ENCODE measurements at places on chromosomes 7 and 10. TPM values are rescaled to one million over a fixed set of nuclear protein-coding genes. Genes with fewer than 3 reads are reported as not detected.

VAX1 gene
- not detected for total RNA-seq

DNA sequence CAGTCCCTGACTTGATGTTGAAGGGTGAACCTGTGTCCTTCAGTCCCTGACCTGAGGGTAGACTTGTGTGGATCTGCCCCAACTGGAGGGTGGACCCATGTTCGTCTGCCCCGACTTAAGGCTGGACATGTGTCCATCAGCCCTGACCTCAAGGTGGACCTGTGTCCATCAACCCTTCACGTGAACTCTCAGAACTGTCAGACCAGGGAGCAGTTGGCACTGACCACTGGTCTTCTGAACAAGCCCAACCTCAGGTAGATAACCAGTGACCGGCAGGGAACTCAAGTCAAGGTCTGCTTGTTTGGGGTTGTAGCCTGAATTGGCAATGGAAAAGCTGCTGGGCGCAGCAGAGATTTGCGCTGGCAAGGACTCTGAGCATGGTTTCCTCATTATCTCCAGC, 96.5 kb downstream of the ADCY1 start:
- DNase-seq, result no peak

DNA sequence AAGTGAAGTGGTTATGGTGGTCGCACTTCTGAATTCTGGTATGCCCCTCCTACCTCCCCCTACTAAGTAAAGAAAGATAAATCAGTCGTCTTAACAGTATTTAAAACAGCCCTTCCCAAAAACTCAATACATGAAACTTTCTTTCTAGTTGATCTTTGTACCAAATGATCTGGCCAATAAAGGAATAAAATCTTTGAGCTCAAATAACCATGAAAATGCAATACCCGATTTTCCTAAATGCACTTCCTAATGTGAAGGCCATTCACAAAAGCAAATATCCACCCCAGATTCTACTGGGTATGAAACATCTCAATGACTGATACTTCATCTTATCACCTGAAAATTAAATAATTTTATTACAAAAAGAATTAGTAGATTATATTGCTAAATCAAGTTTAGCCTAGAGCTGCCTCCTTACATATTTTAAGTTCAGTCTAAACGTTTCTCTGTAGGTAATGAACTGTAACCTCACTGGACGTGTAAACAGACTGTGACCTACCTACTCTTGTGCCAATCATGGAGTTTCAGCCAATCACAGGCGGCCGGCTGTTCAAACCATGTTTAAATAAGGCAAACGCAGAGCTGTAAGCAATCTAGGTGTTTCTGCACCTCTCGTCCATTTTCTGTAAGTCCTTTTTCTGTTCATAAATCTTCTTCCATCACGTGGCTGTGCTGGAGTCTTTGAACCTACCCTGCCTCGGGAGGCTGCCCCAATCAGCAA, 146.9 kb upstream of the AKR1E2 start:
- DNase-seq, result no peak

TCERG1L gene
- 0.38 TPM for total RNA-seq

ANKMY2 gene
- total RNA-seq, result 25.0 TPM

DNA sequence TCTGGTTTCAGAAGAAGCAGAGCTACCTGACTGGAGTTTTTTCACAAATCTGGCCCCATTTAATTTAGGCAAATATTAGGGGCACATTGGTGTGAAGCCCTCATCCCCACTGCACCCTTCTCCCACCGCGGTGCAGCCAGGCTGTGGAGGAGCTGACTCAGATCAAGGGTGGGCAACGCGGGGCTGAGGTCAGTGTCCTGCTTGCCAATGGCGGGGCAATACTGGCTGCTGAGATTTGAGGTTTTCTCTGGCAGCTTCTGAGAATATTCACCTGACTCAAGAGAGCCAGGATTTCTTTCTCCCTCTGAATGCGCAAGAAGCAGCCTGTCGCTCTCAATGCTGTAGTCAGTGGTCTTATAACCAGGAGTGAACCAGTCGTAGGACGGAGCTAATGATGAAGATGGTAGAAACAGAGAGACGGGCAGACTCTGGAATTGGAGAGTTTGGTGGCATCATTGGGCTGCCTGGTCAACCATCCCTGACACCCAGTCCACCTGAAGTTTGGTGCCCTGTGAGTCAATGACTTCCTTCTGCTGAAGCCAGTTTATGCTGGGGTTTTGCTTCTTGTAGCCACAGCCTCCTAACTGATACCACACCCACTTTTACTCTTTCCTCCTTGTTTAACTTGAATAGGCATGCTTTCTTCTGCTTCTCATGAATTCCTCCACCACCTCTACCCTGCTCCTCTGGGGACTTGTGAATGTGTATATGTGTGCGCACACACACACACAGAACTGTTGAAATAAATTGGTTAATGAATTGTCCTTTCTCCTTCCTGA, 123.7 kb upstream of the CTBP2 start:
- no peak for DNase-seq

DNA sequence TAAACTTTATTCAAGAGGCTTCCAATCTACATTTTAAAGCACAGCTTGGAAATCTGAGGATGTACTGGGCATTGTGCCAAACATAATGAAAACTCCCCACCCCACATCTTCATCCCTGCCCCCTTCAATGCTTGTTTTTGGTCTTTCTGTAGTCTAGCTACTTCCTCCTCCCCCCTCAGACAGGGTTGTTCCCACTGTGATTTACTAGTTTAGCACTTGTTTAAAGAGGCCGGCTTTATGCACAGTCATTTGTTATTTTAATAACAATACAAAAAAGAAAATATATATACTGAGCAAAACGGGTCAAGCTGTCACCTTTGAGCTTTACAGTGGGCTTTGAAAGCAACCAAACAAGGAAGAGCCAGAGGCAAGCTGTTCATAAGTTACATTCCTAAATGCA, 132.6 kb downstream of the CHRM2 start:
- DNase-seq, result no peak

DNA sequence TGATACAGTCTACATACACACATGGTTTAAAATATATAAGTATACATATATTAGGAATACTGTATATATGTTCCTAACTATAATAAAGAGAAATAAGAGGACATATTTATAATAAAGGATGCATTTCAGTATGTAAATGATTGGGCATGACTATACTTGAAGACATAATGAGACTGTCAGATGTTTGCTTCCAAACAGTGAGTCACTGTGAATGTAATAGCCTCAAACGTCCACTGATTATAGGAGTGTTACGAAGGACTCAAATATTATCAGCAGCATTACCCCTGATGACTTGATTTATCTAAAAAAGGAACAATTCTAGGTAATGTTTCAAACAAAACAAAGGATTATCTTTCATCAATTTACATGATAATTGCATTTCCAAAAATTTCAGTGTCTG, 39.9 kb upstream of the NRBF2 start:
- no peak for DNase-seq

DNA sequence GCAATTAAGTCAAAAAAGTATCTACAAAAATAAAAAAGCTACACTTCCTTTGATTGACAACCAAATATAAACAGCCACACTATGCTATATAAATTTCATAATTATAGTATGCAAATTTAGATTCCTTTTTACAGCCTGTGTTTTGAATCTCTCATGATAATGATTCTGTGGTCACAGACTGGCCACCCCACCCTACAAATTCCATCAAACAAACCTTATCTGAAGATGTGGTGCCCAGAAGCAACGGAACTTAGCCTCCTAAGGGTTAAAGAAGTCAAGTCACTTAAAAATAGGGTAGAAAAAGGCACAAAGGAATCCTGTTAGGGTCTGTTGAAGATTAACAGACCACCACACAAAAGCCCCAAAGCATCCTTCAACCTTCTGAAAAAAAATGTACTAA, 351.8 kb downstream of the INHBA start:
- DNase-seq, result no peak

ASB15 gene
- not detected for total RNA-seq

DNA sequence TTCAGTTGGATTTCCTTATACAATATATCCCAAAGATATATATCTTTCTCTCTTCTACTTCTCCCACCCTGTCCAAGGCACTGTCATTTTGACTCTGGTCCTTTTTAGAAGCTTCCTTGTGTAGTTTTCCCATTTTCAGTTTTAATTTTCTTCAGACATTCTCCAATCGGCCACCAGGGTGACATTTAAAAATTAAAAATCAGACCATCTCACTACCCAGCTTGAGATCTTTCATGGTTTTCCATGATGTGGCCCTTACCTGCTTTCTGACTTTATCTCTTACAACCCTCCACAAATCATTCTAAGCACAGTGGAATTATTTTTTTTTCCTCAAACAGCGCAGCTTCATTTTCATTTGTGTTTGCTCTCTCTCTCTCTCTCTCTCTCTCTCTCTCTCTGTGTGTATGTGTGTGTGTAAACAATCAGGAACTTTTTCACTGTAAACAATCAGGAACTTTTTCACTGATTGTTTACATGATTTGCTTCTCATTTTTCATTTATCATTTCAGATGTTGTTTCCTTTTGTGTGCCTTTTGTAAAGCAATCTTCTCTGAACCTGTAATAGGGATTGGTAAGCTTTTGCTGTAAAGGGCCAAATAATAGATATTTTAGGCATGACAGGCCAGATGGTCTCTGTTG, 348.9 kb downstream of the ATRNL1 start:
- DNase-seq, result no peak

DNA sequence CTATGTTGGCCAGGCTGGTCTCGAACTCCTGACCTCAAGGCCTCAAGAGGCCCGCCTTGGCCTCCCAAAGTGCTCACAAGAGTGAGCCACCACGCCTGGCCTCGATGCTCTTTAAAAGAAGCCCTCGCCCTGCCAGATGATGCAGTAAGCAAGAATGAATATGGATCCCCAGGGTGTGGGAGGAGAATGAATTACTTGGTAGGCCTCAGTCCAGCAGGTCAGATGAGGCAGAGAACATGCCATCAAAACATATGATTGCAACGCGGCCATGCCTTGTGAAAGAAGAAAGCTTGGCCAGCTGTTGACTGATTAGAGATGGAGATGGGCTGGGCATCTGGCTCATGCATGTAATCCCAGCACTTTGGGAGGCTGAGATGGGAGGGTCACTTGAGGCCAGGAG, 68.7 kb downstream of the CAMK1D start:
- DNase-seq, result no peak

DNA sequence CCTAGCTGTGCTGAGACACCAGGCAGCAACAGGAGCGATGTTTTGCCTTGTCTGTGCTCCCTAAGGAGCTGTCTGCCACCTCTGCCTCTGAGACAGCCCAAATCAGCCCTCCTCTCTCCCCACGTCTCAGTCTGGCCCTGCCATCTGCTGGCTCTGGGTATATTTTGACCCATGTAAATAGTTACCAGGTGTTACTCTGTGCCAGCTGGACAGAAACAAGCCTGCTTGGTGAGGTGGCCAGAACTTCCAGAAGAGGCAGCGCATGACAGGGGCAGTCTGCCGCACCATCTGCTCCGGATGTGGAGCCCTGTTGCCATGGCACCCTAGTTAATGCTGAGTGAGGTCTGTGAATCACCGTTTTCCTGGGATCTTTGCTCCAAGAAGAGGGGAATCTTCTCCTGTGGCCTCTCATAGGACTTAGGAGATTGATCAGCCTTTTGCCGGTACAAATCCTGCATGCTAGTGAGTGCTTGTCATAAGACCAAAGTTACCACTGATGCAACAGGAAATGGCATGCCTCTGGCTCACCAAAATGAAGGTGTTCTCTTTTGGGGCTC, 31.8 kb downstream of the GSTO2 start:
- DNase-seq, result no peak

SKIDA1 gene
- total RNA-seq, result 9.7 TPM

- DNase-seq, result no peak
Observed at GRCh38 chr7:93944673-93945072, 23.1 kb downstream of the GNG11 start.

PRPS1L1 gene
- total RNA-seq, result not detected

All from mesothelial cell of epicardium (in vitro differentiated cells).